Coronary artery (tissue), 2 donors: ENCODE measurements at places on chromosomes 12 and 14.

DNA sequence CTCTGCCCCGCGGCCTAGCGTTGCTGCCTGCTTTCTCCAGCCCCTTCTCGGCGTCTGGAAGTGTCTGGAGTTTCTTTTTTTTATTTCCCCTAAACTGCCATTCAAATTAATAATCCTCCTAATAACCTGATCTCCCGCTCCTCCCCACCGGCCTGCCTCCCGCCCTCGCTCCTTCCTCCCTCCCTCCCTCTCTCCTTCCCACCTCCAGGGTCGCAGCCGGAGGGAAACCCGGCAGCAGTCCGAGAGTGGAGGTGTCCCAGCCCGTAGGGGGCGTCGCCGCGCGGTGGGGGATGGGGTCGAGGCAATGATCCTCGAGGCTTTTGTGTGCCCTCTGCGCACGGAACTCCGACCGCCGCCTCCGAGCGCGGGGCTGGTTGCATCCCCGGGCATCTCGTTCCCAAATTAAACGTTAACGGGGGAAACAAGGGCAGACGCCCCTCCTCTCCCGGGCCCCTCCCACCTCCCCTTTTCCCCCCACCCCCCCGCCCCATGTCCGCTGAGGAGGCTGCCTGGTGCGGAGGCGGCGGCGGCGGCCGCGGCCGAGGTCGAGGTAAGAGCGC lies 1.0 kb upstream of the SOCS2 start:
- peak; percentile 85 for DNase-seq

- peak; percentile 57 for DNase-seq
These were observed 174.9 kb downstream of the FOXN3 start for GRCh38 chr14:89241934-89242651.

DNA sequence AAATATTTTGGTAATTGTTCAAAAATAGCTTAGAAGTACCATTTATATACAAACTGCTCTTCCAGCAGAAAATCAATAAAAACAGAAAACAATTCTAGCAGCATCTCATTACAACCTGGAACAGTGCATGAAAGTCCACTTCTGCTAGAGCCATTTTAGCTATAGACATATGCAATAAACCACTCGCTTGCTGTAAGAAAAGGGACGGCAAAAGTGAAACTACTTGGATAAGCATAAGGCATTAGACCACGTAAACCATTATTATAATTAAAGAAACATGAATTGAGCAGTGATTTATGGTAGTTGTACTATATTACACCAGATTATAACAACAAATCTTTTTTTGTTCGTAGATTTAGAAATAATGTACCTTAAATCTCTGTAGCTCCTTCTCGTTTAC lies 48.7 kb downstream of the LRIG3 start:
- no peak for DNase-seq

GRCh38 chr14:41297576-41298327 lies 308.9 kb upstream of the LRFN5 start:
- DNase-seq: no peak

GRCh38 chr12:69846976-69847375 lies 21.9 kb downstream of the MYRFL start:
- DNase-seq: no peak

DNA sequence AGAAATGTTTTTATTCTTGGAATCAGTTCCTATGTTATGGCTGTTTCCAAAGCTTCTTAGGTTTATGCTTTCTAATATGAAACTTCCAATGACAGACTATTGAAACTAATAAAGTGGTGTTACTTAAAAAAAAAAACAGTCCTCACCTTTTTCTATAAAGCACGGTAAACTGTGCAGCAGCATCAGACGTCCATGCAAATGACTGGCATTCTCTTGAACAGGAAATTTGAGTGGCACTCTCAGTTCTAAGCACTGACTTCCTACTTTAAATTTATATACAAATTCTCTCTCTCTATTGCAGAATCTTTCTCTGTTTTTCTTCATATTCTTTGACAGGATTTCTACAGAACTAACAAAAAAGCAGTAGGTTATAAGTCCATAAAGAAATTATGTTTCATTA lies 2.8 kb upstream of the RAD51AP1 start:
- no peak for DNase-seq

GRCh38 chr14:103232031-103232808 lies 101.8 kb upstream of the EIF5 start:
- DNase-seq: no peak

- DNase-seq: no peak
These were observed 8.7 kb upstream of the SELPLG start for GRCh38 chr12:108642269-108642870.

DNA sequence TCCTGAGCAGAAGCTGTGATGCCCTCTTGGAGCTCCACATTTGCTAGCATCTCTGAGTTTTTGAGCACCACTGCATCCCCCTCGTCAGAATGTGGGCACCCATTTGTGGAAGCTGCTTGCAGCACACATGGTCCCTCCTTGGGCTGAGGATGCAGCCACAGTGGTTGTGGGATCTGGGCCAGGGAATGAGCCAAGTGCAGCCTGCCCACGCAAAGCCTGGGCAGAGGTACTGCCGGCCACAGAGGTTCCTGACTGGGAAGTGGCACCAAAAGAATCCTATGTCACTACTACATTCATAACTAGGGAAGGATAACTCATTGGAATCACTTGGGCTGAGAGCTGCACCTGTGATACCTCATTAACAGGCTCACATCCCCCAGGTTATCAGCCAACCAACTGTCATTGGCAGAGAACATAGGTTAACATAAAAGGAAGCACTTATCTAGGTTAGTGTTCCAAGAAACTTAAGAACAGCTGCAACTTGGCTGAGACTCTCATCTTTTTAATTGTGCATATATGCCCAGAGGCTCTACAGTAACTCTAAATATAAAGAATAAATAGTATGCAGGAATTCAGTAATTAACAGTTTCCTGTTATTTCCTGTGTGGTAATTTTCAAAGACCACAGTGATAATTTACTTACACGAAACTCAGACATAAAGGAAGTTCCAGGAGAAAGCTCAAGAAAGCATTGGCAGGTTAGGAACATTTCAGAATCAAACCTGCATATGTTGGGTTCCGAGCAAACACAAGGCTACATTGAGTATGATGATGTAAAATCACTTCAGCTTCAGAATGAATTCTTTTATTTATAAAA lies 145.3 kb downstream of the BCAT1 start:
- no peak for DNase-seq

DNA sequence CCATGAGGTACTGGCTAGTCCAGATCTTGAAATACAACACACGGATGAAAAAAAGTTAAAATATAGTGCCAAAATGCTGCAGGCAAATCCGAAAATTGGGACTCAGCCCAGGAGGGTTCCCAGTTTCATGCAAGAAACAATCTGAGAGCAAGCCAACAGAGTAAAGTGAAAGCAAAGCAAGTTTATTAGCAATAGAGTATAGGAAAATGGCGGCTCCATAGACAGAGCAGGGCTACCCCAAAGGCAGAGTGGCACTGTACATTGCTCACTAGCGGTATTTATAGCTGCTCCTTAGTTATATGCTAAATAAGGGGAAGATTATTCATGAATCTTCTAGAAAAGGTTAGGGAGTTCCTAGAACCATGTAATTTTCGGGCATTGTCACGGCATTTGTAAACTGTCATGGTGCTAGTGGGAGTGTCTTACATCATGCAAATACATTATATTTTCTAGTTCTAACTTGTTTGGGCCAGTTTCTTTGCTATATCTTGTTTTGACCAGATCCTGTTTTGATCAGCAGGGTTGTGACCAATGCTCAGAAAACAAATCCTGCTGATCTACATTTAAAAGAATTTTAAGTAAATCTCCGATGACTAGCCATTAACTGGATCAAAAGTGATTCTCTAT lies 29.1 kb downstream of the RECQL start:
- DNase-seq: no peak

DNA sequence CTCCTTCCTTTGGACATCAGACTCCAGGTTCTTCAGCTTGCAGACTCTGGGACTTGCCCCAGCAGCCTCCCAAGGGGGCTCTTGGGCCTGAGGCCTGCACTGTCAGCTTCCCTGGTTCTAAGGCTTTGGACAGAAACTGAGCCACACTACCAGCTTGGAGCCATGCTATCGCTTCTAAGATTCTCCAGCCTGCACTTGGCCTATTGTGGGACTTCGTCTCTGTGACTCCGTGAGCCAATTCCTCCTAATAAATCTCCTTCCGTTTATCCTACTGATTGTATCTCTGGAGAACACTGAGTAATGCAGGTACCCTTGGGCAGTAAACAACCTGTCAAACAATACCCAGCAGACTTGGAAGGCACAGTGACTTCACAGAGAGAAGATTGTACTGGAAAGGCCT lies 24.9 kb upstream of the RHOJ start:
- no peak for DNase-seq

DNA sequence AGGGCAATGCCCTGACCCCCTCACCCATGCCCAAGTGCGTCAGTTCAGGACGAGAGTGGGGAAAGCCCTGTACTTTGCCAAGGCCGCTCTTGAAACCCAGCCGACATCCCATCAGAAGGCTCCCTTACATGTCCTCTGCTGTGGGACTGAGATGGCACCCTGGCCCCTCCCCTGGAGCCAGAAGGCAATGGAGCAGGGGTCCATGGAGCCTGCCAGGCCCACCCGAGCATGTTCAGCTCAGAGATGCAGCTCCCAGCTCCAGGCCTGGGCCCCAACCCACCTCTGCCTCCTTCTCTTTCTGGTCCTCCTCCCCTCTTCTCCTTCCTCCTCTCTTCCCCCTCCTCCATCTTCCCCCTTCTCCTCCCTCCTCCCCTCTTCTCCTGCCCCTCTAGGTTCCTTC lies 95.5 kb downstream of the PAPOLA start:
- DNase-seq: no peak

GRCh38 chr12:24393071-24393470 lies 443.6 kb upstream of the SOX5 start:
- DNase-seq: no peak

DNA sequence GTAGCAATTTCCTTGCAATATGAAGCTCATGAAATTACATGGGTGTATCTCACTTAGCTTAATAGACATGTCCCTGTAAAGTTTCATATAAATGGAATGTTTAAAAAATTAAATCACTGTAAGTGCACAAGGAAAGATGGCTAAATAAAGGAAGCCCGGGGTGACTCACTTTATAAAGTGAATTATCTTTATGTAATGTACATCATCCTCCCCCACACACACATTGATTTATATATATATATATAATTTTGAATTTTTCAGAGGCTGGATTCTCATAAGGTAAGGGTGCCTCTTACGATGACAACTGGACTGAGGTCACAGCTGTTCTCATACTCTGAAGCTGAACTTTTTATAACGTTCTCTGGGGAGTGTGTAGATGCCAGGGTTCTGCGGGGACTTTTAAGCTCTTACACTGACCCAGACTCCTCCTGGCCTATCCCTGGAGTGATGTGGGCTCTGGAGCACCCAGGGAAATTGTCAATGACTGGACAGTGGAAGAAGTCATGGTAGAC lies 108.7 kb upstream of the HIF1A start:
- DNase-seq: no peak

DNA sequence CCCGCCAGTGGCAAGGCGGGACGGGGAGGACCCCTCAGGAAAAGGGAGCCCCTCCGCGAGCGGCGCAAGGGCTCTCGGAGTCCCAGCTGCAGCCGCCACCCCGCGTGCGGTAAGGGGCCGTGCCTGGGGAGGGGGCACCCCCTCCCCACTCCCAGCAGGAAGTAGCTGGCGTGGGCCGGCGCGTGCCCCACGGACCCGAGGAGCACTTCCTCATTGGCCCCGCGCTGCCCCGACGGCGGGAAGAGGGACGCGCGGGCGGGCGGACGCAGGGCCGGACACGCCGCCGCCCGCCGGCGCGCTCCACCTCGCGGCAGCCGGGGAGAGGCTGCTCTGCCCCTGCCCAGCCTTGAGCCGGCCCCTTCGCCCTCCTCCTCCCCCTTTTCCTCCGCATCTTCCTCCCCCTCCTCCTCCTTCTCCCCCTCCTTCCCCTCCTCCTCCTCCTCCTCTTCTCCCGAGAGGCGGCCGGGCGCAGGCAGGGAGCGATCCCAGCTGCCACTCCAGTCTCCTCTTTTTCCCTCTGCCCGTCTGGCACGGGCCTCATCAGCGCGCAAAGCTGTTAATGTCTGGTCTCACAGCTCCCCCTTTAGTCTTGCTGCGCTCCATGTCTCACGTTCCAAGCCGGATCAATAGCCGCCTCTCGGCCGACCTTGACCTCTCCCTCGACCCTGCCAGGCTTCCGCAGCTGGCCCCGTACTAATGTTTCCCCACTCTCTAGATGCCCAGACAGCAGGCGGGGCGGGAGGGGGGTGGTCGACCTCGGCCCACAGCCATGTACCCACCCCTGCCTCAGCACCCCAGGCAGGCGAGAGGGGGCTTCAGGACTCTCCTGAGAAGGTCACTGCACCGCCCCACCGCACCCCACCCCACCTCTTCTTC lies 2.6 kb upstream of the BCL11B start:
- DNase-seq: peak; percentile 72

- DNase-seq: no peak
These were observed 10.4 kb downstream of the AKAP5 start for GRCh38 chr14:64475585-64476273.

GRCh38 chr12:96194971-96195844 lies 1.0 kb downstream of the ELK3 start:
- DNase-seq: peak; percentile 72

DNA sequence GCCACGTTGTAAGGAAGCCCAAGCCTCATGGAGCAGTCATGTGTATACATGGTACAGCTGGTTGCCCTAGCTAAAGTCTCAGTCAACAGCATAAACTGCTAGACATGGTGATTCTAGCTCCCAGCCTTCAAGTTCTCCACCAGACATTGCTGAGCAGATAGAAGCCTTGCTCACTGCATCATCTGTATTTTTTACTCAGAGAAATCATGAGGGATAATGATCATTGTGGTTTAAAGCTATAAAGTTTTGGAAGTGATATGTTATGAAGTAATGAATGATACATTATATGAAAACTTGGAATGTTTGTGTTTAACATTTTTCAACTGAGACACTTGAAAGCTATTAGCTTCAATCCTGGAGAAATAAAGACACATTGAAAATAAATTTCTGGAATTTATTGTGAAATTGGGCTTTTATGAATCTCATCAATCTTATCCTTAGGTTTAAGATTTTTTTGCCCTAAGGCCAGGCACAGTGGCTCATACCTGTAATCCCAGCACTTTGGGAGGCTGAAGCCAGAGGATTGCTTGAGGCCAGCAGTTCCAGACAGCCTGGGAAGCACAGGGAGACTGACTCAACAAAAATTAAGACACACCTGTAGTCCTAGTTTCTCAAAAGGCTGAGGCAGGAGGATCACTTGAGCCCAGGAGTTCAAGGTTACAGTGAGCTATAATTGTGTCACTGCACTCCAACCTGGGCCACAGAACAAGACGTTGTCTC lies 5.6 kb upstream of the NFATC4 start:
- DNase-seq: peak; percentile 21

- DNase-seq: no peak
These were observed 56.2 kb downstream of the MIPOL1 start for GRCh38 chr14:37253905-37254304.
